Activated CD4-positive, alpha-beta T cell treated with anti-CD3 and anti-CD28 coated beads, Interleukin-2, amount 50 U/mL, for 16 hours (primary cell): ENCODE measurements at places on chromosomes 12 and 14.

GRCh38 chr14:92493024-92493423 is 20.6 kb upstream of the RIN3 start:
- DNase-seq, result no peak

DNA sequence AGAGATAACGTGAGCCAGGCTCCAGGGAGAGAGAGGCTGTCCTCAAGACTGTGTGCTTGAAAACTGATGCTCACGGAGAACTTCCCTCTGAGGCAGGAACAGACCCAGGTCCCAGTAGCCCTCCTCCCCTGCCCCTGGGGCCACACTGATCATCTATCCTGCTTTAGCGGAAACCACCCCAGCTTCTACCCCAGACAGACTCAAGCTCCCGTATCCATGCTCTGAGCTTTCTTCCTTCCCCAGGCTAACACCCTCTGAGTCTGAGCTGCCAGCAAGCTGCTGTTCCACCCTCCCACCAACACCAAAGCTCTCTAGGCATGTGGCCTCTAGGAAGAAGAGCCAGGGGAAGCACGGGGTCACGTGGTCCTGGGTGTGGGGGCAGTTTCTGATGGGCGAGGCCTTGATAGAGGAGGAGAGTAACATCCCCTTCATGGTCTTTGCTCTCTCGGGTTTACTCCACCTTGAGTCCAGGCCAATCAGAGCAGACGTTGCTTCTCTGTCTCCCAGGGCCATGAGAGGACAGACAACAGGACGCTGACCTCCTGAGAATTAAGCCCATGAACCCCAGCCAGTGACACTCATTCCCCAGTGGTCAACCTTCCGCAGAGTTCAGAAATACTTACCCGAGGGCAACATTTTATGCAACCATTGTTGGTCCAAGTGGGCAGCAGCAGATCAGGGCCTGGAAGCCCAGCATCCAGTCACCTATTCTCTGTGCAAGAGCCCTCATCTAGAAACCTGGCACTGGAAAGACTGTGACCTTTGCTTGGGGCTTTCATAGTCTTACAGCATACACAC is 1.4 kb downstream of the PCK2 start:
- peak; percentile 76 for DNase-seq

GRCh38 chr12:66065150-66065549 is 65.4 kb downstream of the LLPH start:
- DNase-seq, result no peak

DNA sequence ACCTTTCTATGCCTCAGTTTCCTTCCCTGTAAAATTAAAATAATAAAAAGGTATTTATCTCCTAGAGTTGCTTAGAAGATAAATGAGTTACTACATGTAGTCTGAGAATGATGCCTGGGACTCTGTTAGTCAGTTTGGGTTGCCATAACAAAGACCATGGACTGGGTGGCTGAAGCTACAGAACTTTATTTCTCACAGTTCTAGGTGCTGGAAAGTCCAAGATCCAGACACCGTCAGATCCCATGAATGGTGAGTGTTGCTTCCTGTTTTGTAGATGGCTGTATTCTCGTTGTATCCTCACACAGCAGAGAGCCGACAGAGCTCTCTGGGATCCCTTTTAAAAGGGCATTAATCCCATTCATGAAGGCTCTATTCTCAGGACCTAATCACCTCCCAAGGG is 64.0 kb upstream of the LTA4H start:
- no peak for DNase-seq

GRCh38 chr14:21229821-21230220 is 39.4 kb downstream of the HNRNPC start:
- peak; percentile 51 for DNase-seq

- no peak for DNase-seq
Observed at GRCh38 chr14:55336691-55337090, 65.5 kb downstream of the FBXO34 start.

DNA sequence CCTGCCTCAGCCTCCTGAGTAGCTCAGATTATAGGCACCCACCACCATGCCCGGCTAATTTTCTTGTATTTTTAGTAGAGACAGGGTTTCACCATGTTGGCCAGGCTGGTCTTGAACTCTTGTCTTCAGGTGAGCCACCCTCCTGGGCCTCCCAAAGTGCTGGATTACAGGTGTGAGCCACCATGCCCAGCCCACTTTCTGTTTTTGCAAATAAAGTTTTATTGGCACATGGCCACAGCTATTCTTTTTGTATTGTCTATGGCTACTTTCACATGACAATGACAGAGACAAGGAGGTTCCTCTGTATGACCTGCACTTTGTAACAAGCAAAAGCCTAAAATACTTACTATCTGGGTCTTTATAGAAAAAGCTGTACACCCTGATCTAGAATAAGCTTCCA is 19.7 kb upstream of the DIABLO start:
- DNase-seq, result no peak

GRCh38 chr12:112577473-112578329 is 159.0 kb downstream of the PTPN11 start:
- no peak for DNase-seq

GRCh38 chr14:66752109-66752508 is 244.2 kb downstream of the GPHN start:
- peak; percentile 68 for DNase-seq

DNA sequence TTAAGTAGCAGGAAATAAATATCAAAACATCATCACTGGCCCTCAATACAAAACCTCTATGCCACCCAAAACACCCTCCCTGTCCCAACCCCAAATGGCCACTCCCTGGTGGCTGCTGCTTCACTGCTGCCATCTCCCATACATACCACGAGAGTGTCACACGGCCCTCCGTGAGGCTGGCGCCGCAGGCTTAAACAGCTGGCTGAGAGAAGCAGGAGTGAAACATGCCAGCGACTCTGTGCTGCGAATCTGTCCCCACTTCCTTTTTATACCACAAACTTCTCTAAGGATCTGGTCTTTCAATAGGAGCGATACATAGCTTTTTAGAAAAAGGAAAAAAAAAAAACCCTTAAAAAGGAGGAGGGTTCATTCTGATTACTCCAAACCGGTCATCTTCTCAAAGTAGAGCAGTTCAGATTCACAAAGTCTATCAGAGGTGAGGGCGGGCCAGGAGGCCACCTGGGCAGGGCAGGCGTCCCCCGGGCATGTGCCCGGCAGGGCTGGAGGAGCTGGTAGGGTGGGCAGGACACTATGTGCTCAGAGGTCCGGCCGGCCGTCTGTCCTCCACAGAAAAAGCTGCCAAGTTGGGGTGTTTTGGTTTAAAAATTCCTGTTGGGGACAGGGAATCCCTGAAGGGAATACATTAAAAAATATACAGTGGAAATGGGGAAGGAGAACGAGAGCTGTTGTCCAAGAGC is 26.5 kb downstream of the MAX start:
- DNase-seq, result no peak

DNA sequence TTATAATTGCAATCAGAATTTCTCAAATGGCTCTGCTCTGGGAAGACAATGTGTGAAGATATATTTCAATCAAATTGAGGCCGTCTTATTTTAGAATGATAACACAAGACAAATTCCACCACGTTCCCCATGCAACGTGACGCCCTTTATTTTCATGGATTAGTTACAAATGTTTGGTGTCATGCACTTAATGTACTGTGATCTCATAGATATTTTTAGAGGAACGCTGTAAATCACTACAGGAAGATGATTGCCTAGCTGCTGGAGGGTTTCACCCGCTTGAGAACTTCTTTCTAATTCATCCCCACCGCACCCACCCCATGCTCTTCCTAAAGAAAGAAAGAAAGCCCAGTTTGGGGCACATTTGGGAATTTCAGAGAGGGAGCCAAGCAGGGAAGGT is 117.2 kb downstream of the PLXNC1 start:
- DNase-seq, result no peak
